ENCODE measurements at places on chromosomes 2 and 18.

- no peak for DNase-seq
Measured at GRCh38 chr2:216350214-216350791, 22.0 kb downstream of the MARCHF4 start.

DNA sequence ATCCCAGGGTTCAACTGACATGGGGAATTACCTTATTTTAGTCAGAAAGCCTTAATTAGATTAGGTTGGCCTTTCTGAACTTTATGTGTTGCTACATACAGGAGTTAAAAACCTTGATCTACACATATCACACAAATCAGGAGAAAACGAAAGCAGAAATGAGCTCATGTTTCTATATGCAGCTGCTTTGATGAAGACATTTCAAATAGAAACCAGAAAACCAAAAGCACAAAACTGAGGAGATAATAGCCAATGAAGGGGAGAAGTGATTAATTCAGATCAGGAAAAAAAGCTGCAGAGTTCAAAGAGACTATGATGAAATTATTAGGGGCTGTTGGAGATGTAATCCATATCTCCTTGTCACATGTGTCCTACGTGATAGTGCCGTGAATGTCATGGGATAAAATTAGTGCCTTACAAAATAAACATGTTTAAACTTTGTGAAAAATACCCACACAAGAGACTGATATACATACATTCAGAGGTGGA lies 255.0 kb downstream of the CAMKMT start:
- DNase-seq: no peak

GRCh38 chr18:48979944-48980890 lies 29.5 kb upstream of the SMAD7 start:
- no peak for DNase-seq

GRCh38 chr2:54099829-54100585 lies 15.4 kb upstream of the ACYP2 start:
- no peak for DNase-seq

DNA sequence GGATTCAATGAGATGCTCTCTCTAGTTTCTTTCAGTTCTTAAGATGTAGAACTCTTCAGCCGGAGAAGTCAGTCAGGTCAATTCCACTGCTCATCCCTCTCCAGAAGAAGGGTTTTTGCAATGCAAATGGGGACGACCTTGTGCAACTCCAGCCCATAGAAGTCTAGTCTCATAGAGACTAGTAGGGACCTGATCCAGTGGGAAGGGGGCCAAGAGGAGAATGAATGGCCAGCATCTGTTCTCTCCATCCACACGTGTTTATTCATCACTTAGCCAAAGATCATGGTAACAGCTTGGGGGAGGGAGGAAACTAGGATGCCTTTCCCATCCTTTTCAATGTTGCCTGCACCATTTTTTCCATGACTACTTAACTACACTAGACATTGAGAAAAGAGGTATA lies 120.2 kb downstream of the LAMA3 start:
- DNase-seq: no peak

DNA sequence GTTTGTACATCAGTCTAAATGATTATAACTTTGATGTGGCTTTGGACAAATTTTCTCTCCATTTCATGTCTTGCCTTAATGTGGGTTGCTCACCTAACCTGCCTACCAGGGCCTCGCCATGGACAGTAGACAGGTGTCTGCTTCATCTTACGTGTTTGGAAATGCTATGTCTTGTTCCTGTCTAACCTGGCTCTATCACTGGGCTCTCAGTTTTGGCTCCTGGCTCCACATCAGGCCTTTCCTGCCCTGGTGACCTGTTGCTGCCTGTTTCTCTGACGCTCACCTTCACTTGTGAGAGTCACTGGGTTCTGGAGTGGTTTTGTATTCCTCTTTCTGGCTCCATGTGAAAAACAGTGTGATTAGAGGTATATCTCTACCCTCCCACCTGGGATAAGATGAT lies 65.9 kb downstream of the PHLPP1 start:
- DNase-seq: no peak

DNA sequence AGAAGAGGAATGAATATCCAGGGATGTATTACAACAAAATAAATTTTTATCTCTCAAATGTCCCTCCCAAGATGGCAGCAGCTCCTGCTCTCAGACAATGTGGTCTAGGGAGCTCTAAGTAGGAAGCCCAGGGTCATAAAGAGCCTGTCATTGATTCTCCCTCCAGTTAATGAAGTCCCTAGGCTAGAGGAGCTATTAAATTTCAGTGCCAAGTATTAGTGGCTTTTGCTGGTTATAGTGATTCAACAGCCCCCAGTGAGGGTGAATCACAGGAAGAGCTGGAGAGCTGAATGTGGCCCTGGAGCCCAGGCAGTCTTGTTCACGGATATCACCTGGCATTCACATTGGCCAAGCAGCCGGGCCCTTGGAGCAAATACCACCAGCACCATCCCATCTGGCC lies 109.8 kb upstream of the YPEL5 start:
- DNase-seq: no peak

Measured in retina (tissue), 1 donor.